Suppressor macrophage (primary cell): ENCODE measurements at places on chromosomes 2 and 18.

DNA sequence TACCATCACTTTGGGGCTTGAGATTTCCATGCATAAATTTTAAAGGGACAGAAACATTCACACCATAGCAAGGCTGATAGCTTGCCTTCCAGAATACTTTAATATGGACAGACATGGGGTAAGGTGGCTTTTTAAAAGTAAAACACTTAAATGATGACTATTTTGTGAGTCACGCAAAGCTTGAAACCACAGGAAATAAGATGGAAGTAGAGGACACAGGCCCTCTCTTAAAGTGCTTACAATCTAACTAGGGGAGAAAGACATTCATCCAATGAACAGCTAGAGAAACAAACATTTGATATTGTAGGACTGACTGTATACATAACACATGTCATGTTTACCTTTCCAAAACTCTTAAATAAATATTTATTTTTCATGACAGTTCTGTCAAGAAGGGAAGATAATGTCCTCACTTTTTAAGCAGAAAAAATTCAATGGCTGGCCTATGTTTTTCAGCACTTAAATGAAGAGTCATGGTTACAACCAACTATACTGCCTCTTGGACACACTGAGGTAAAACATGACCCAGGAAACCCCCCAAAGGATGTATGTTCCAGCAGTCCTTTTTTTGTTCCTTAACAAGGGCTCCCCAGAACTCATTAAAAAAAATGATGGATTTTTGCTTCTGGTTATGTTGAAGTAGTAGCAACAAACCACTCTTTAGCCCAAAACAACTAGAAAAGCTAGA lies 120.0 kb upstream of the RBMS1 start:
- DNase-seq = no peak

DNA sequence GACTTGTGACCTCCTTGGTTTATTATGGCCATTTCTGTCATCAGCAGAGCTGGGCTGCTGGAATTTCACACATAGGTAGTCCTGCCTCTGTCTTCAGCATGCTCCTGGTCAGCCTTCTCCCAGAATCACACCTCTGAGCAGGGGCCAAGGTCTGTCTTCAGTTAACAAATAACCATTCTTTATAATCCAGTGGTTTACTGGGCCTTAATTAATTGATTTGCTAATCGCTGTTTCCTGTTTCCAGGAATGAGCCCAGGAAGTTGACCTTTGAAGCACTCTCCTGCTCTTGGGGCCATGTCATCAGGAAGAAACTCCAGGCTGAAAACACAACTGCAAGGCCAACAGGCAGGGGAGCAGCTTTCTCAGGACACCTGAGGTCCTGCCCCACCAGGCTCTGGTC lies 278.5 kb downstream of the SRBD1 start:
- no peak for DNase-seq

DNA sequence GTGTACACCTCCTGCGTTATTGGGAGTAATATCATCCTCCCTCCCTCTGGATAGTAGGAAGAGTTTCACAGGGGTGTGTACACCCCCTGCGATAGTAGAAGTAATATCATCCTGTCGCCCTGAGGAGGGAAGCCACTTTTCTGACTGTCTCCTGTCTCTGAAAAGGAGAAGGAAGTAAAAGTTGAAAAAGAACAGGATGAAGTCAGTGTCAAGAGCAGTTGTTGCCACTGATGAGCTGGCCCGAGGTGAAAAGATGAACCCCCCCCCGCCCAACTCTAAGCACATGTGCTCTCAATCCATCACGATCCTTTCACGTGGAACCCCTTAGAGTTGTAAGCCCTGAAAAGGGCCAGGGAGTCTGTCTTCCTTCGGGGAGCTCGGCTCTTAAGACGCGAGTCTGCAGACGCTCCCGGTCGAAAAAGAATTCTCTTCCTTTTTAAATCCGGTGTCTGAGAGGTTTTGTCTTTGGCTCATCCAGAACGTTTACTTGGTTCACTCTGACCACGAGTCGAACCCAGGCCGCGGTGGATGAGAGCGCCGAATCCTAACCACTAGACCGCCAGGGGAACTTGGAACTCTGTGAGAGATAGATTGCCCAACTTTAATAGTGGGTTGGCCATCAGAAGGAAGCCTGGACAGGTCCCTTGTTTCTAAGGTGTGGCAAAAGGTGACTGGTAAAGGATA lies 22.4 kb upstream of the NAGK start:
- peak; percentile 48 for DNase-seq

DNA sequence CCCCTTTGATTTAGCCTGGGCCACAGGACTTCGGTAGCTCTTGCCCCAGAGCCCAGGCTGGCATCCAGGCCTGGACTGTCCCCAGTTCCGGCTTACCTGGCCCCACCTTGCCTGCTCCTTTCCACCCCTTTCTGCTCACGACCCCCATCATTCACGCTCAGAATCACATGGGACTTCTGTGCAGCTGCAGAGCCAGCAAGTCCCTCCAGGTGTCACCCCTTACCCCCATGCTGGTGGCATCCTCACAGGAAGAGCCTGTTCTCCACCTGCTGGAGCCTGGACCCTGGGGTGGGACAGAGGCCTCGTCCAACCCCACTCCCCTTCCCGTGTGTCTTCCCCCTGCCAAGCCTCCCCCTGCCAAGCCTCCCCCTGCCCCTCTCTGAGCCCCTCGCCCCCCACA lies 7.9 kb upstream of the KCNIP3 start:
- DNase-seq = no peak

DNA sequence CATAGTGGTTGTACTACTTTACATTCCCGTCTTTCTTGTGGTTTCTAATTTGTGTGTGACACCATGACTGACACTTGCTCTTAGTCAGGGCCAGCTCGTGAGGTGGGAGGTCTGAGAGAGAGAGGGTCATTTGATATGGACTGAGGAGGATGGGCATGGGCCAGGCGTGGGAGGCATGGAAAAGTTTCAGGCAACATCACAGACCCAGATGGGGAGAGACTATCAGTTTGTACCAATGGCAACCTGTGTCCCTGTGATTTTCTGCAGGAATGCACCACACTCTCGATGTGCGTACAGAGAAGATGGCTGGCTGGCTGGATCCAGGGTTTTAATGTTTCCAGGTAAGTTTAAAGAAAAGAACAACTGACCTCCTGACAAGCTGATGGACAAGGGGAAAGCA lies 273.6 kb downstream of the CYRIA start:
- DNase-seq = no peak

- no peak for DNase-seq
These were observed 20.0 kb downstream of the MALT1 start for GRCh38 chr18:58691256-58691655.

DNA sequence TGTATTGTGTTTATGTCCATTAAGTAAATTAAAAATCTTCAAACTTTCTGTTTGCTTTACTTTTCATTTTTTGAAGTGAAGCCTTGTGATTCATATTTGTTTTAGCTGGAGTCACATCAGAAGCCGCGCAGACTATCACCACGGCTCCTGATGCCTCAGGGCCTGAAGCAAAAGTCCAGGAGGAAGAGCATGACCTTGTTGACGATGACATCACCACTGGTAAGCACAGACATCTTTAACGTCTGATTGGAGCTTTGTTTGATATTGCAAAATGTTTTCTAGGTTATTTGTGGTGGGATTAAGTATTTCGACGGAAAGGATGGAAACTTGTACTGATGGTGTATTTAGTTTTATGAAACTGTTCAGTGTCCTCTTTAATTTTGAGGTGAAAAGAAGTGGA lies 164.8 kb downstream of the WDR7 start:
- no peak for DNase-seq

DNA sequence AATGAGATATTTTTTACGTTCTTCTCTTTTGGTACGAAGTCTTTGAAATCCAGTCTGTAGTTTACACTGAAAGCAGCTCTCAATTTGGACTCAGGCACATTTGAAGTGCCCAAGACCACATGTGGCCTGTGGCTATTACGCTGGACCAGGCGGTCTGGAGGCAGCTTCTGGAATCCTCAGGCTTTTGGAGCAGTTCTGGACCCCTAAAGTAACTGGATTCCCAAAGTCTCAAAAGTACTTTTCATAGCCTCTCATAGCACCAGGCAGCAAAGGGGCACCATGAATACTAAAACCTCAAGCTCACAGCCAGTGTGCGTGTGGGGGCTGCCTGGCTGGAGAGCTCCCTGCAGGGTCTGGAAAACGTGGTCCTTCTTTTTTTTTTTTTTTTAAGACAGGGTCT lies 119.0 kb downstream of the SMAD7 start:
- no peak for DNase-seq

DNA sequence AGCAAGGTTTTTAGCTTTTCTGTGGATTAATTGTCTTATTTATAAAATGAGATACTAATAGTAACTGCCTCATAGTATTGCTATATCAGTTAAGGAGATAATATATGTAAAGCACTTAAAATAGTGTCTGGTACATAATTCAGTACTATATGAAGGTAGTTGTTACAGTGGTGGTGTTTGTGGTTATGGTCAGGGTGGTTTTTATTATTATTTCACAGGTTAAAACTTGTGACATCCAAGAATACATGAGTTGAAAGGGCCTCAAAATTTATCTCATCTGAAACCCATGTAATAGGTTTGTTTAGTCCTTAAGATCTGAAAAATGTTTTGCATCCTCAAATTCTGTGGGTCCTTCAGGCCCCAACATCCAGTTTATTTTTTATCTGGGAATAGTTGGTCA lies 369.5 kb upstream of the LRATD1 start:
- DNase-seq = no peak

- peak; percentile 2 for DNase-seq
These were observed 363.6 kb downstream of the CTNNA2 start for GRCh38 chr2:79876430-79876829.

GRCh38 chr2:44137872-44138551 lies 30.7 kb upstream of the PPM1B start:
- peak; percentile 27 for DNase-seq

DNA sequence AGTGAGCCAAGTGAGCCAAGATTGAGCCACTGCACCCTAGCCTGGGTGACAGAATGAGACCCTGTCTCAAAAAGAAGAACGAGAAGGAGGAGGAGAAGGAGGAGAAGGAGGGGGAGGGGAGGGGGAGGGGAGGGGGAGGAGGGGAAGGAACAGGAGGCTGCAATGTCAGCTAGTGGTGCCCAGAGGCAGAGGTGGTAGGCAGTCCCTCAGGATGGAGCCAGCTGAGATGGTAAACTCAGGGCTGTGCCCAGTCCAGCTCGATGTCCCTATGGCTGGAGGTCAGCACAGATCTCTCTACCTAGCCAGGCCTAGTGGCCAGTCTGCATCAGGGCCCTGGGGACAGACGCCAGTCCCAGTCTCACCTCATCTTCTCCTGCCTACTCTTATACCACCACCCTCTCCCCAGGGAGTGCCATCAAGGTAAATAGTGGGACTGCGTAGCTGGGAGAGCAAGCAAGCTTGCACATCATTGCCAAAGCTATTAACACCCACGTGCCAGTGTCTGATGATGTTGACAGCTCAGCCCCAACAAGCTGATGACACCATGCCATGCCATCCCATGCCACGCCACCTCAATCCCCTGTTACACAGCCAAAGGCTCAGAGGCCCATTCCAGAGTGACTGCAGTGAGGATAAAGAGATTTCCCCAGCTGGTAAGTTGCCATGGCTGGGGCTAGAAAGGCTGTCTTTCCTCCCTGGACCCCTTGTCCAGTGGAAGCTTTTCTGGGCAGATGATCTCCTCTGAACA lies 7.6 kb upstream of the PLB1 start:
- DNase-seq = peak; percentile 78

- peak; percentile 71 for DNase-seq
These were observed 13.2 kb downstream of the NABP1 start for GRCh38 chr2:191691016-191691735.

DNA sequence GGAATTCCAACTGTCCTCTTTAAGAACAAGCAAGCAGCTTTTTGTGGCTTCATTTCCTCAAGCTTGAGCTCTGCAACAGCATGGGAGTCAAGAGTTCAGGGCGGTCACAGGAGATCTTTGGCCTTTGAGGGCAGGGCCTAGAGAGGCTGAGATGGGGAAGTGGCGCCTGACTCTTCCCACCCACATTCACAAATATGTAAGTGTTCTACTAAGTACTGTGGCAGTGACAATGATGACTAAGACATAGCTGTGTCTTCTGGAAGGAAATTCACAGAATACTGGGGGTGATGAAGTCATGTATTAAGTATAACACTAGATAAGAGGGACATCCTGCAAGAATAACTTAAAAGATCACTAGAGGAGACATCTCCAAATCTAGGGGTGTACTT lies 15.0 kb downstream of the RND3 start:
- DNase-seq = peak; percentile 77

DNA sequence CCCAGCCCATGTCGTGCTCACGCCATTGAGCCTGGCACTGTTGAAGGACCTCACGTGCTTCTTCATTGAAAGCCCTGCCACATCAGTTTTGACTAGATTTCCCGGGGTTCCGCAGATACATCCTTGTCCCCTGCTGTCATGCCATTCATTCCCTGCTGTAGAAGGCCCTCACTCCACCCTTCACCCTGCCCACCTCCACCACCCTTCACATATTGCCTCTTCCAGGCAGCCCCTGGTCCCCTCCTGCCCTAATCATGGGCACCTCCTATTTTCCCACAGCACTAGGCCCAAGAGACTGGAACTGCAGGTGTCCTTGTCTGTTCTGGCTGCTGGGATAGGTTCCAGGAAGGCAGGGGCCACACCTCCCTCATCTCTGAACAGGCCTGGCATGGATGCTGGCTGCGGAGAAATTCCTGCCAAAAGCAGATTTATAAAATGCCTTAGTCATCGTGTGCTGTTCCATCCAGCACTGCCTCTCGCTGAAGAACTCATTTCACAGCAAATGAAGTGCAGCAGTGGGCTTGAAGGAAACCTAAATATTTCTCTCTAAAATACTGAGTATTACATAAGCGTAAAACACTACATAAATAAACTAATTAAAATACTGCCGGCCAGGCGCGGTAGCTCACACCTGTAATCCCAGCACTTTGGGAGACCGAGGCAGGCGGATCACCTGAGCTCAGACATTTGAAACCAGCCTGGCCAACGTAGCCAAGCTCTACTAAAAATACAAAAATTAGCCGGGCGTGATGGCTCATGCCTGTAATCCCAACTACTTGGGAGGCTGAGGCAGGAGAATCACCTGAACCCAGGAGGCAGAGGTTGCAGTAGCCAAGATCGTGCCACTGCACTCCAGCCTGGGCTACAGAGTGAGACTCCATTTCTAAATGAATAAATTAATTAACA lies 38.4 kb downstream of the EIF4E2 start:
- DNase-seq = no peak

DNA sequence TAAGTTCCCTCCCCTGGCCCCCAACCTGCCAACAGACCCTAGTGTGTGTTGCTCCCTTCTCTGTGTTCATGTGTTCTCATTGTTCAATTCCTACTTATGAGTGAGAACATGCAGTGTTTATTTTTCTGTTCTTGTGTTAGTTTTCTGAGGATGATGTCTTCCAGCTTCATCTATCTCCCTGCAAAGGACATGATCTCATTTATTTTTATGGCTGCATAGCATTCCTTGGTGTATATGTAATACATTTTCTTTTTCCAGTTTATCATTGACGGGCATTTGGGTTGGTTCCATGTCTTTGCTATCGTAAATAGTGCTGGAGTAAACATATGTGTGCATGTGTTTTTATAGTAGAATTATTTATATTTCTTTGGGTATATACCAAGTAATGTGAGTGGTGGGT lies 602.2 kb downstream of the DSC3 start:
- DNase-seq = no peak

- no peak for DNase-seq
These were observed 528.4 kb upstream of the SPHKAP start for GRCh38 chr2:228709788-228710371.

- no peak for DNase-seq
These were observed 293.4 kb downstream of the ZNF521 start for GRCh38 chr18:25058521-25058920.

GRCh38 chr2:78749638-78750037 lies 275.9 kb upstream of the REG3G start:
- no peak for DNase-seq

GRCh38 chr18:47323158-47323557 lies 71.7 kb upstream of the SKOR2 start:
- DNase-seq = no peak
